SK-MEL-5 (cell line): ENCODE measurements at places on chromosomes 6 and 20. TPM values are rescaled to one million over a fixed set of nuclear protein-coding genes. Genes with fewer than 3 reads are reported as not detected.
A peak's percentile ranks its signal among the peaks of the same experiment; 100 is the strongest.

- no peak for DNase-seq
These were observed 11.8 kb downstream of the NINL start for GRCh38 chr20:25573288-25574251.

- DNase-seq: no peak
These were observed 68.5 kb upstream of the SRSF6 start for GRCh38 chr20:43389211-43389610.

DNA sequence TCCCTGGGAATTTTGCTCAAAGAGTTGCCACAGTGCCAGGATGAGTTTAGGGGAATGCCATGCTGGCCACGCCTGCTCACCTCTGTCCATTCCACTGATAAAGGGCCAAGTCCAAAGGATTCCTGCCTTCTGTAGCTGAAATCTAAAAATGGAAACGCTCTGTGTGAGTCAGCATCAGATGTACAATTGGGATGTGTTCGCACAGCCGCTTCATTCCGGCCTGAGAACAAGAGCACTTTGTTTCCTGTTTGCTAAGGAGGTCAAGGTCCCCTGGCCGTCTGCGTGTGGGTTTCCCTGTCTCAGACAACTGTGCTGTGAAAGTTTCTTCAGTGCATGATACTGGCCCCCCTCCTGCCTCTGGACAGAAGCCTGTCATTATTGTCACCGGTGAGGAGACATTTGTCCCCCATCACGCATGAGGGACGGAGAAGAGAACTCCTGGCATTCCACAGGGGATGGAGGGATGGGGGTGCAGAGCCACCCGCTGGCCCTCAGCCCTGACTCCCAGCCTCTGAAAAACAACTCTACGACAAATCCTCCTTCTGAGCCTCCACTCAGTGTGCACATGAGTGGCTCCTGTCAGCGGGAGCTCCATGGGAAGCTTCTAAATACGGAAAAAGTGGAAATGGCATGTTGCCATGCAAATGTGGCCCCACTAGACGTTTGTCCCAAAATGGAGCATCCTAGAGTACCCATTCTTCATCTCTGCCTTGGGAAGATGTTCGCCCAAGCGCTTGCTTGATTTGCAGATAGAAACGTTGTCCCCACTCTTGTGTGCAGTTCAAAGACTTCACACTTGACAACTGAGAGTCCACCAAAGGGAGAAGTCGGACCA is 143.5 kb upstream of the AFDN start:
- peak; percentile 98 for DNase-seq

- no peak for DNase-seq
These were observed 1101.3 kb downstream of the GRIK2 start for GRCh38 chr6:102494808-102495207.

DNA sequence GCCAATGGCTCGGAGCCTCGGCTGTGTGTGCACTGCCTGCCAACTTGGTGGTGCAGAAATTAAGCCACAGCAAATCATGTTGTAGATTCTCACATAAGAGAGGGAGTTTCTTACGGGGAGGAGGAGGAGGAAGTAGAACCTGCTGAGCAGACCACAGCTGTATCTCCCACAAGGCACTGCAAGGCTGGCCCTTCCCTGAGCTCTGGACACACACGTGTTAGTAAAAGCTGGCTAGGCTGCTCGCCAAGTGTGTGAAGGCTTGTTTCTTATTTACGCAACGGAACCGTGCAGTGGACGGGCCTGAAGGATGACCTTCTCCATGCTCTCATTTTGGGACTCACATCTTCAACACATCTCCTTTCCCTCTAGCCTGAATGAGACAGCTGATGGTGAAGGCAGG is 15.7 kb upstream of the QKI start:
- DNase-seq: no peak

DNA sequence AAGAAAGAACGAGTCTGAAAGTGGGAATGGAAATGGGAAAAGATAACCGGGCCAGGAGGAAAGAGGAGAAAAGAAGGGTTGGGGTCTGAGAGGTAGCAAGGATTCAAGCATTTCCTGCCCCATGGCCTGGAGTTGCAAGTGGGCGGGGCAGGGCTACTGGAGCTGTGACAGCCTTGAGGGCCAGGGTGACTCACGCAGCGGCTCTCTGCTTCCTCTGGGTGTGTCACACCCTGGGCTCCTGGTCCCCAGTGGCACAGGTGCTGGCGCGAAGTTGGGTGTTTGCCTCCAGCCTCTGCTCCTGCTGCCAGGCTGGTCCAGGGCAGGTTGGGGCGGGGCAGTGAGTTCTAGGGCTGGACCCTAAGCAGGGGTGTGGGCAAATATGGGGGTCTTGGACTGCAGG is 3.3 kb upstream of the ULBP3 start:
- no peak for DNase-seq

GRCh38 chr6:43943099-43943766 is 173.2 kb downstream of the VEGFA start:
- no peak for DNase-seq

- DNase-seq: no peak
These were observed at the start of gene DSP for GRCh38 chr6:7541175-7542064. DSP (plus strand) TSS chr6:7541671; CDS start chr6:7541916, 245 bp downstream.

DNA sequence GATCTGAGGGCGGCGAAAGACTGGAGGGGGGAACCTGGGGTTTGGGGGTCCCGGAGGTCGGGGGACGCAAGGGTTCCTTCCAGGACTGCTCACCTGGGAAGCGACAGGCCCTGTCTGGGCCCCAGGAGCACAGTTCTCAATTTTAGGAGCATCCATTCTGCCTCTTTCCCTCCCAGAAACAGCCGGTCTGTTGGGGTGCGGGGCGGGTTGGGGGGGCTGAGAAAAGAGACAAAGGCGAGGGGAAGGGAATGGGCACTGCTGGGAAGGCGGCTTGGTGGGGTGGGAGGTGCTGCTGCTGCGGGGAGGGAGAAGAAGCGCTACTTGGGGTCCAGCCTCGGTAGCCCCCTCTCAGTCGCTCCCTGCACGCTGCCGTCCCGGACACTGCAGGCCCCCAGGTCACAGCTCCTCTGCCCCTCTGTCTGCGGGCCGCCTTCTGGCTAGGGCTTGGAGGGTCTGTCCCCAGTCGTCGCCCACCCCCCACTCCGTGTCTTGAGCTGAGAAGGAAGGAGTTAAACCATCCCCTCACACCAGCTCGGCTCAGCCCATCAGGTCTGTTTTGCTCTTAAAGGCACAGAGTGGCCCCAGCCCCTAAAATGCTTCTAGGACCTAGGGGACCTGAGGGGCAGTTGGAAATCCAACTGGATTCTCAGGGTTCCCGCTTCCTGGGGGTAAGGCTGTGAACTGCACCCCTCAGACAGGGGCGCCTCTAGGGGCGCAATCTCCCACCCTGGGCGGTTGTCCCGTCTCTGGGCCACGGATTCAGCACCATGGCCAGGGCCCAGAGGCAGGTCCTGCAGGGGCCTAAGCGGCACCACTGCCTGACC is 690 bp downstream of the GDAP1L1 start:
- DNase-seq: peak; percentile 51

DNA sequence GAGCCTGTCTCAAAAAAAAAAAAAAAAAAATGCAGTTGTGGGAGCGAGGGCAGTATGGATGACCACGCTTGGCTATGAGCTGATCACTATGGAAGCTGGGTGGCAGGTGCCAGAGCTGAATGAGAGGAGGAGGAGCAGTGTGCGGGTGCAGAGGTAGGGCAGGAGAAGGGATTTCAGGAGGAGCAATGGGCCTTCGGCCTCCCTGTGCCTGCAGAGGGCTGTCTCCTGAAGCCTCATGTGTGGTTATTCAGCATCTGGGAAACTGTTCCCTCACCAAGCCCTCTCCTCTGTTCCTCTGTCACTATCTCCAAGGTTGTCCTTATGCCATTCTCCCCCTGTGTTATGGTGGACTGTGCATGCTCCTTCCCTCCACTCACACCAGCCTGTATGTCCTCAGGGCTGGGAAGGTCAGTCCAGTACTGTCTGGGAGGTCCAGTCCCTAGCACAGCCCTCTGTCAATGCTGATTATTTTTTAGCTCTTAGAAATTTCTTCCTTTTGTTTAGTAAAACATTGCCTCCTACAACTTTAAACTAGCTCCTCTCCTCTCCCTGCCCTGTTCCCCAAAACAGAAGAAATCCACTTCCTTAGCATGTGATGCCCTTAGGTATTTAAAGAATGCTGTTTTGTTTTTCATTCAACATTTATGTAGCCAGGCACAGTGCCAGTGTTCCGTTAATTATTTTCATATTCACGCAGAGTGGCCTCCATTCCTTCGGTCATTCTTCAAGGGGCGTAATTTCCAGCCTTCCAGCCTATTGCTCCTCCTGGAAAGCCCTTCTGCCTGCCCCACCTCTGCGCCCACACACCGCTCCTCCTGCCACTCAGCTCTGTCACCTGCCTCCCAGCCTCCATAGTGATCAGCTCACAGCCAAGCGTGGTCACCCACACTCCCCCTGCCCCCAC is 48.9 kb downstream of the CNBD2 start:
- peak; percentile 33 for DNase-seq

DNA sequence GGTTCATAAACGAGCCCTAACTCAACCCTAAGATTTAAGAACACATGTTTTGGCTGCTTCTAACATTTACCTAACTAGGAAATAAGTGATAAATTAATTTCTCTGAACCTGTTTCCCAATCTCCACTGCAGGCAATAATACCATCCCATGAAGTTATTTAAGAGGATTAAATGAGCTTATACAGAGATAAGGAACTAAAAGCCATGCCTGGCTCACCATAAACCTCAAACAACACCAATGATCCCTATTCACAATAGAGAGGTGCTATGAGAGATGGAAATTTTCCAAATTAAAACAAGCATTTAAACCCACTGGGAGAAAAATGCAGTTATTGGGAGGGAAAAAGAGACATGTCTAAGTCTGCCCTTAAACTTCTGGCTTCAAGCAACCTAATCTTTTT is 33.9 kb upstream of the KLHL31 start:
- no peak for DNase-seq

- DNase-seq: no peak
These were observed 6.8 kb upstream of the HMGA1 start for GRCh38 chr6:34229877-34230276.

DNA sequence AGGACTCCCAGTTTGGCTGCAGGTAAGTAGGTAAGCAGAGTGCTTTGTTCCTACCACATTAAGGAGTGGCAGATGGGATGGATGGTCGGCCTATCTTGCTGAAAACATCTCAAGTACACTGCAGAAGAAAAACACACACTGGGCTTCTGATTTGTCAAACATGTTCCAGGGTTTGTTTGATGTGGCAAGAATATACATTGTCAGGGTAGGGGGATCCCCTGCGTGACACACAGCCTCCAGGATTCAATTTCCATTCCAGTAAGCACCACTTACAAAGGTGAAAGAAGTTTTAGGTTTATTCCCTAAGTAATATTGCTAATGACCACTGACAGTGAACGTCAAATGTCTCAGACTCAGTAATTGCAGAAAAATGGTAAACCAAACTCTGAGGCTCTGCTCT is 26.0 kb upstream of the KIF16B start:
- DNase-seq: no peak

GRCh38 chr20:37928996-37929682 is 26.2 kb downstream of the VSTM2L start:
- no peak for DNase-seq

- no peak for DNase-seq
These were observed 213.6 kb upstream of the HTR1E start for GRCh38 chr6:86723729-86724128.

DNA sequence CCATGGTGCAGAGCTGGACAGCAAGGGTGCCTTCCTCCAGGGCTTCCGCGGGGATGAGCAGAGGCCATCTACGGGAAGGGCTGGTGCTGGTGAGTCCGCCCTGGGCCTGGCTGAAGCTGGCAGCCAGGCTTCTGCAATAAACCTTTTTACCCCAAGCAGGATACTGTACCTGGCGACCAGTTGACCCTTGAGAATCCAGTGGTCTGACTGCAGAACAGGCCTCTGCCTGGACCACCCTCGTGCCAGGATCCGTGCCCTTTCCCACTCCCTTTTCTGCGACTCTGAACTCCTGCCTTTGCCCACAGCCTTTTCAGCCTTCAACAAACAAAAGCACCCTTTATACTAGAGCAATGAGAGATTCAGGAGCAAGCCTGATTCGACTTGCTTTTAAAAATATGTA is 18.9 kb downstream of the CDH26 start:
- DNase-seq: no peak

DNA sequence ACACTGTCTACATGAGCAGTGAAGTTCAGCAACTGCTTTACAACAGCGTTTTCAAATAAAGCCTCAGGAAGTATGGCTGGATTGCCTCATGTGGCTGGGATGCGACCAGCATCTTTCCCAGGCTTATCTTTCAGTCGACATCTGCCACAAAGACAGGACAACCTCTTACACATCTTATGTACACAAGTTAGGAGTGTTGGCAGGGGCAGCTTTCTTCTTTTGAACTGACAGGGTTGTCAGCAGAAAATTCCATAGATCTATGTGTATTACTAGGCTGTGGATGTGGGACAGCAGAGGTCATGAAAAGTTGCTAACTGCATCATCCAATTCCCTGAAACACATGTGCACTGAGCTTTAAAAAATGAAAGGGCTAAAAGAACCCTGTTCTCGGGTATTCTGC is 48.1 kb downstream of the PLAGL1 start:
- no peak for DNase-seq

DNA sequence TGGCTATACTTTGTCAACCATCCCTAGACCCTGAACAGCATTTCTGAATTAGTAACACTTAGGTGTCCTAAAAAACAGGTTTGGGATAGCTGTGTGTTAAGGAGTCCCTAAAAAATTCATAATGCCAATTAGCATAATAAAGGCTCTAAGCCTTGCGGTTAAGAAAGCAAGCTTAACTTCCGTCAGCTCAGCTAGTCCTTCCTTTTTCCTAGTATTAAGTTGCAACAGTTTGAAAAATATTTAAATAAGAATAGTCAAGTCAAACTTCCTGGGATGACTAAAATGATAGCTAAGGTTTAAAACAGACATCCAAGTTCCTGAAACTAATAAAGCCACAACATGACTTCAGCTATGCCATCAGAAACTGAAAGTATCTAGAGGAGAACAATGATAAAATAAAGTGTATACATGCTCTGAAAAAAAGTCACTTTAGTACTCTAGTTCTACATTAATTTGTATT is 3.5 kb downstream of the AKIRIN2 start:
- DNase-seq: no peak

The CDH22 gene
- total RNA-seq: not detected in 2 replicates

The SNX5 gene
- 163 and 176 TPM in 2 replicates for total RNA-seq

The MACROD2 gene
- total RNA-seq: 1.3 and 3.3 TPM in 2 replicates

The GPX6 gene
- not detected in 2 replicates for total RNA-seq

The FAM217A gene
- total RNA-seq: not detected in 2 replicates

The HS3ST5 gene
- total RNA-seq: 0.42 and 0.56 TPM in 2 replicates

The GNRH2 gene
- total RNA-seq: not detected in 2 replicates

The RIMS4 gene
- total RNA-seq: 10.7 and 10.9 TPM in 2 replicates

The MYT1 gene
- total RNA-seq: 0.29 and 1.8 TPM in 2 replicates

The SYTL3 gene
- 0.85 and 0.92 TPM in 2 replicates for total RNA-seq

The FAXC gene
- 26.0 and 27.7 TPM in 2 replicates for total RNA-seq

The C4A gene
- total RNA-seq: 1.6 and 2.2 TPM in 2 replicates

The PPP1R16B gene
- 0.56 and 0.69 TPM in 2 replicates for total RNA-seq

The FAM184A gene
- 4.1 and 4.7 TPM in 2 replicates for total RNA-seq

The MEI4 gene
- total RNA-seq: 0.08 TPM in 1 of 2 replicates, not detected in the other

The ROS1 gene
- not detected in 2 replicates for total RNA-seq

The TAAR2 gene
- not detected in 2 replicates for total RNA-seq

The KCNQ2 gene
- total RNA-seq: 4.3 and 6.2 TPM in 2 replicates

The RBM12 gene
- total RNA-seq: 57.2 and 61.7 TPM in 2 replicates
